ENCODE measurements at places on chromosomes 5 and 9.
A peak's percentile ranks its signal among the peaks of the same experiment; 100 is the strongest.

GRCh38 chr9:15778861-15779260 is 226.0 kb downstream of the CCDC171 start:
- DNase-seq, result no peak

GRCh38 chr9:91207729-91208418 is 153.8 kb downstream of the AUH start:
- DNase-seq, result no peak

DNA sequence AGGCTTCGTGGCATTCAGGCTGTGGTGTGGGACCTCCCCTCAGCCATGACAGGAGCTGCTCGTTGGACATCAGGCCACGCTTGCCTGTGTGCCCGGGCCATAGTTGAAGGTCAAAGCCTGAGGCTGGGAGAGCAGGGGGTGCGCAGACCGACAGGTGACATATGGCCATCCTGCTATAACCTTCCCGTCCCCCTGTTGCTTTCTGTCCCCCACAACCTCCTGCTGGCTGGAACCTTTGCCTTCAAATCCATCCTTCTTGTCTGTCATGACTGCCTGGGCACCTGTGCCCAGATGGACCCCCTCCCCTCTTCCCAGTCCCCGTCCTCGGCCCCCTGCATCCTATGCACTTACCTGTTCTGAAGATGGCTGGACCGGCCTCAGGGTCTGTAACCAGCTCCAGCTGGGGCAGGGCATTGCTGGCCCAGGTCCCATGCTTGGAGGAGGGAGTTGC is 83.2 kb downstream of the WNK2 start:
- DNase-seq, result no peak

GRCh38 chr5:176425138-176425537 is 8.8 kb upstream of the CLTB start:
- no peak for DNase-seq

- no peak for DNase-seq
Observed at GRCh38 chr9:137042751-137043727, 2.9 kb downstream of the NPDC1 start.

DNA sequence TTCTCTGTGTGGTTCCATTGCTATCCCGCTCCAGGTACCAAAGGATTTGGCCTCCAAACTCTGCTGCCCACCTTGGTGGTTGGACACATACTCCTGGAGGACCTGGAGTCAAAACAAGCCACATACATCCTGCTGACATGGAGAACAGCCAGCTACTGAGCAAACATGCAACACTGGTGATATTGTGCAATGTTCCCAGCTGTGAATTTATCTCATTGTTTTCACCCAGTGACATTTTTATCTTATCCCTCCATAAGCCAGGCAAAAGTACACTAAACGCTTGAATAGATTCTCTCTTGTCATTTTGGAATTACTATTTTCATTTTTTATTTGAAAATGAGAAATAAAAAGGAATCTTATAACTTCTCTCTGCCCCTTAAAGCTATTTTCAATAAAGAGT is 11.1 kb upstream of the CTSL start:
- no peak for DNase-seq

DNA sequence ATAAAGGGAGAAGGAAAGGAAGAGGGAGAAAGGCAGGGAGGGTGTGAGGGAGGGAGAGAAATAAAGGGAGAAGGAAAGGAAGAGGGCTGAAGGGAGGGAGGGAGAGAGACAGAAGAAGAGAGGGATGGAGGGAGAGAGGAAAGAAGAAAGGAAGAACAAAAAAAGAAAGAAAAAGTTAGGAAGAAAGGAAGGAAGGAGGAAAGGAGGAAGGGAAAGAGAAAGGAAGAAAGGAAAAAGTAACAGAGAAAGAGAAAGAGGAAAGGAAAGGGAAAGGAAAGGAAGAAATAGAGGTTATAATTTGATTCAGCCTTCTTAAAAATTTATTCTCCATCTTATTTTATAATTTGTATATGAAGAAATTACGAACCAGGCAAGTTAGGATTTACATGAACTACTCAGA is 836.6 kb upstream of the C9orf72 start:
- DNase-seq, result no peak

GRCh38 chr5:161966564-161966963 is 101.0 kb upstream of the GABRG2 start:
- peak; percentile 3 for DNase-seq

DNA sequence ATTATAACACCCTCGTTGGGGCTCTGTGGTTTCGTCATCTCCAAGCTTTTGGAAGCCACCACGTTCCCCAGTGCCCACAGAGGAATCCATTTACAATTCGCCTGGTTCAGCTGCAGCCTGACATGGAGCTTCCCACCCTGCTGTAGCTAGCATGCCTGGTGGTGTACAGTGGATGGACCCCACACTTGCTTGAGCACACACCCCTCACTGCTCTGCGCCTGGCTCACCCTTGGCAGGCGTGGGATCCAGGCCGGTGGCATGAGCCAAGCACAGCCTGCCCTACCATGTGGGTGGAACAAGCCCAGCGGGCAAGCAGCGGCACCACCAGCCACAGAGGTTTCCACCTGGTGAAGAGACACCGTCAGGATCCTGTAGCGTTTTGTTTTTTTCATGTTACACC is 1045.7 kb upstream of the CDH9 start:
- DNase-seq, result no peak

DNA sequence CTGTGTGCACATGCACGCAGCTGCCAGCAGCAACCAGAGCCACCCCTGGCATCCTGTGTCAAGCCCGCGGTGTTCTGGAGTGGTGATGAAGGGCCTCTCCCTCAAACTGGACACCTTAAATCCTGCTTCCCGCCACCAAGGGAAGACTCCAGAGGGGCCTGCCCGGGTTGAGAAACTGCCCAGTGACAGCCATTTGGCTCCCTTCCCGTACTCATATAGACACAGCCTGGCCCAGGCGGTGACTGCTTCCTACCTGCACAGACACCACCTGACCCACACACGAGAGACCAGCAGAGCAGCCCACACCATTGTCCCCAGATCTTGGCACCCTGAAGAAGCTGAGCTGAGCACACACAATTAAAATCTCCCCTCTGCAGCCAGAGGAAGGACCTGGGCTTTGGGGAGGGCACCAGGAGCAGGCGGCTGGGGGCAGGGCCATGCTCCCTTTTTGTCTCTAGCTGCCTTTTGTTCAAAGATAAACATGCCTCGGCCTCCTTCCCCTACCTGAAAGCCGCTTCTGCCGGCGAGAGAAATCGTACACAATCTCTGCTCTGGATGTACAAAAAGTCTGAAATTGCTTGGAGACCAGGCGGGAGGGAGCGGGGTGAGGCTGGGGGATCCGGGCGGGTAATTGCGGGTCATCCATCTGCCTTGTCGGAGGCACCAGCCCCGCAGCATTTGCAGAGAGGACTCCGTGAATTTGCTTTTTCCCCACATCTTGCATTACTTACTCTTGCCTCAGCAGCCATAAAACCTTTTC is 78.4 kb downstream of the TSPAN17 start:
- no peak for DNase-seq

Data from epithelial cell of proximal tubule (primary cell).